Testis (tissue), 5 donors: ENCODE measurements at places on chromosomes 5 and 9. TPM values are rescaled to one million over a fixed set of nuclear protein-coding genes. Genes with fewer than 3 reads are reported as not detected.
A peak's percentile ranks its signal among the peaks of the same experiment; 100 is the strongest.

GRCh38 chr5:135429301-135430134 lies 17.6 kb downstream of the DCANP1 start:
- peak; percentile 42 for DNase-seq
- no peaks in the 10 kb centered on the region for H3K4me1 ChIP-seq
- no peak overlapping the region for H3K27ac ChIP-seq
- no peaks in the 10 kb centered on the region for H3K27me3 ChIP-seq

OTULINL gene
- total RNA-seq = 10.5 TPM

DNA sequence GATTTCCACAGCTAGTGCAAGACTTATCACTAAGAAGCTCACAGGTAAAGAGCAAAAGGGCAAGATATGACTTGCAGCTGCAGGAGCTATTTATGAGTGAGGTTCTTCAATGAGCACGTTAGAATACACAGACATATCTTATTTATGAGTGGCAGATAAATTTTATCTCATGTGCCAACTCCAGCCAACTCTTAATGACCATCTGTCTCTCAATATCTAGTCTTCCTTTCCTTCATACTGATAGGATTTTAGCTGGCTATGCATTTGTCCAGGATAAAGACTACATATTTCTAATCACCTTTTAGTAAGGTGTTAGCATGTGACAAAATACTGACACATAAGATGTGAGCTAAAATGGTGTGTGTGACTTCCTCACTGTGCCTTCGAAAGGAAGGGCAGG lies 304.5 kb downstream of the TRPM3 start:
- DNase-seq = no peak
- H3K27ac ChIP-seq = peak overlapping the region; percentile 28
- peaks cover 8% of the 10 kb centered on the region for H3K4me1 ChIP-seq
- H3K27me3 ChIP-seq = no peaks in the 10 kb centered on the region

DNA sequence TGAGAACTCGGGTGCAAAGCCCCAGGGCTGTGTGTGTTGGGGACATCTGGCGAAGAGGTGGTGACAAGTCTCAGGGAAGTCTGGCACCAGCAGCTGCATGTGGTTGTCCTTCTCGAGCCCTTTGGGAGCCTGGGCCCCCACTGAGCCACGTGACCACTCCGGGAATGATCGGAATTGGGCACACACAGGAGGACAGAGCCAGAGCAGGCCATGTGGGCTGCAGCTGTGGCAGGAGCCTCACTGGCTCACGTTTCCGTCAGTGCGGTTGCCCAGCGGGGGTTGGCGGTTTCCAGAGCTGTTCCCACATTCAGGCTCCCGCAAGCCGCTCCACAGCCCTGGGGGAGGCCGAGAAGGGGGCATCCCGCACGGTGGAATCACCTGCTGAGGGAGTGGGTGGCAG lies 6.8 kb upstream of the CEL start:
- H3K4me1 ChIP-seq = no peaks in the 10 kb centered on the region
- H3K27ac ChIP-seq = no peak overlapping the region
- H3K4me3 ChIP-seq = no peak overlapping the region
